Hepatocyte (in vitro differentiated cells): ENCODE measurements at places on chromosomes 2 and 18. TPM values are rescaled to one million over a fixed set of nuclear protein-coding genes. Genes with fewer than 3 reads are reported as not detected.

DNA sequence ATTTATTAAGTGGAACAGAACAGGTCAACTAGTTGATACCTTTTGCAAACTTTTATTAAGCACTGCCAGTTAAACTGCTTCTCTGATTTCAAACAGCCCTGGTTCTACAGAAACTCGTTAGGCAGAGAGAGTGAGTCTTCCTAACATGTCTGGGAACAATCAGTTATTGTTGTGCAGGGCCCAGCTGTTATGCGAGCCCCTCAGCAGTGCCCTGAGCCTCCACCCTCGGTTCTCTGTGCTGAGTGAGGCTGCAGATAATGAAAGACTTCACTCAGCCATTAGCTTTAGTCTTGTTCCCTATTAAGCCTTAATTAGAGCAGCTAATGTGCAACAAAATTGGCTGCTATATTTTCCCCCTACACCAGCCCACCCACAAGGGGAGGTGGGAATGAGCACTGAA lies 39.6 kb downstream of the KCTD18 start:
- H3K27me3 ChIP-seq: no peaks in the 10 kb centered on the region
- no peaks in the 10 kb centered on the region for H3K4me1 ChIP-seq
- peak overlapping the region; percentile 12 for H3K27ac ChIP-seq
- DNase-seq: no peak

DNA sequence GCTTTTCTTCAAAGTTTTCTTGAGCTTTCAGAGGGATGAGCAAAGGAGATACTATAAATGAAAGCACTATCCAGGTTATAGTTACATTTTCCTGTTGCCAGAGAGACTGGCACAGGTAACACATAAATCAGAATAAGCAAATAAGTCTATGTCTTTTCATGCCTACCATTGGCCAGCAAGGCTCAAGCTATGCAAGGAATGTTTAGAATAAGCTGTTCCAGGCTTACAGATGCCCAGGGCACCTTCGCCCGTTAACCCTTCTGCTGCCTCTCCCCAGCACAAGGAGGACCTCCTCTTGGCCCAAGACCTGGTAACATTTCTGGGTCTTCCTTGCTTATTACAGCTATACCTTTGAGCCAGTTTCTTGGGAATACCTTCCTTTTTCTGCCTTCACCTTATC lies 233.7 kb upstream of the MEIS1 start:
- no peak overlapping the region for H3K4me3 ChIP-seq
- no peak overlapping the region for H3K27ac ChIP-seq
- no peaks in the 10 kb centered on the region for H3K27me3 ChIP-seq
- no peaks in the 10 kb centered on the region for H3K4me1 ChIP-seq

- no peaks in the 10 kb centered on the region for H3K36me3 ChIP-seq
- no peak for DNase-seq
- no peaks in the 10 kb centered on the region for H3K27me3 ChIP-seq
- H3K27ac ChIP-seq: no peak overlapping the region
Observed at GRCh38 chr2:214294426-214294825, 116.4 kb upstream of the VWC2L start.

- no peak overlapping the region for H3K27ac ChIP-seq
- H3K27me3 ChIP-seq: no peaks in the 10 kb centered on the region
- no peaks in the 10 kb centered on the region for H3K36me3 ChIP-seq
- no peaks in the 10 kb centered on the region for H3K4me1 ChIP-seq
Observed at GRCh38 chr2:37708146-37708545, 36.7 kb upstream of the CDC42EP3 start.

GRCh38 chr2:205002390-205002789 lies 457.1 kb downstream of the PARD3B start:
- no peak overlapping the region for H3K27ac ChIP-seq

DNA sequence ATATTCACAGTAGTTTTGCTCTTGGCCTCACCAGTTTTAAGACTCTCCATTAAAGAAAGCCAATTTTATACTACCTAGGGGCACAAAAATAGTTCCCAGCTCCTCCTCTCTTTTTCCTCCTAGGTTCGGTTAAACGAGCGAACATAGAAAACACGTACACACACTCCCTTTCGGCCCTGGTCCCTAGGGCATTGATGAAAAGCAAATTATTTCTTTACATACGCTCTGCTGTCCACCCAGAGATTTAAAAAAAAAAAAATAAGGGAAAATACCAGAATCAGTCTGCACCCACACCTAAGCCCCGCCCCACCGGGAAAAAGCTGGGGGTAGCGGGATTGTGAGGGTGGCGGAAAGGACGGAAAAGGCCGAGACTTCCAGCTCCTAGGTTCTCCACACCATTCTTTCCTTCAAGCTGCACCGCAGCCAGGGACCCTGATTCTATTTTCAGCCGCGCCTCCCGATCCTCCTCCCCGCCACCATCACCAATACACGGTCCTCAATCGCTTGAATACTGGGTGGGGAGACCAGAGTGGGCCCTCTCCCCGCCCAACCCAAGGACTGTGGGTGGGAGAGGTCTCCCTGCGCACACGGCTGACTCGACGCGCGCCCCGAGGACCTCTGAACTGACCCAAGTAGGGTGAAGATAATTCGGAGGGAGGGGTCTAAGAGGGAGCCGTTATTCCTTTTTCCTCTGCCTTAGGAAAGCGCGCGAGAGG lies 769 bp downstream of the ATF2 start:
- peak; percentile 61 for DNase-seq
- H3K36me3 ChIP-seq: no peaks in the 10 kb centered on the region
- peak overlapping the region; percentile 92 for H3K27ac ChIP-seq
- H3K4me1 ChIP-seq: peaks cover 5% of the 10 kb centered on the region

- H3K27ac ChIP-seq: peak overlapping the region; percentile 94
- H3K36me3 ChIP-seq: no peaks in the 10 kb centered on the region
- H3K4me3 ChIP-seq: no peak overlapping the region
- peaks cover 24% of the 10 kb centered on the region for H3K4me1 ChIP-seq
Observed at GRCh38 chr2:63861220-63861822, 19.6 kb downstream of the UGP2 start.

GRCh38 chr2:161136696-161137324 lies 23.4 kb upstream of the TANK start:
- DNase-seq: no peak
- peak overlapping the region; percentile 31 for H3K27ac ChIP-seq
- peaks cover 21% of the 10 kb centered on the region for H3K4me1 ChIP-seq

- H3K36me3 ChIP-seq: no peaks in the 10 kb centered on the region
- no peak overlapping the region for H3K27ac ChIP-seq
Observed at GRCh38 chr2:114192362-114192761, 250.1 kb upstream of the DPP10 start.

GRCh38 chr2:82391386-82391785 lies 2067.7 kb downstream of the SUCLG1 start:
- no peak overlapping the region for H3K4me3 ChIP-seq
- no peaks in the 10 kb centered on the region for H3K36me3 ChIP-seq
- DNase-seq: no peak
- no peaks in the 10 kb centered on the region for H3K27me3 ChIP-seq
- H3K27ac ChIP-seq: no peak overlapping the region

The KCNF1 gene
- total RNA-seq: 0.28 and 0.67 TPM in 2 replicates

The RGPD4 gene
- not detected in 2 replicates for total RNA-seq
